ENCODE measurements at places on chromosomes 13 and 19.
A peak's percentile ranks its signal among the peaks of the same experiment; 100 is the strongest.

DNA sequence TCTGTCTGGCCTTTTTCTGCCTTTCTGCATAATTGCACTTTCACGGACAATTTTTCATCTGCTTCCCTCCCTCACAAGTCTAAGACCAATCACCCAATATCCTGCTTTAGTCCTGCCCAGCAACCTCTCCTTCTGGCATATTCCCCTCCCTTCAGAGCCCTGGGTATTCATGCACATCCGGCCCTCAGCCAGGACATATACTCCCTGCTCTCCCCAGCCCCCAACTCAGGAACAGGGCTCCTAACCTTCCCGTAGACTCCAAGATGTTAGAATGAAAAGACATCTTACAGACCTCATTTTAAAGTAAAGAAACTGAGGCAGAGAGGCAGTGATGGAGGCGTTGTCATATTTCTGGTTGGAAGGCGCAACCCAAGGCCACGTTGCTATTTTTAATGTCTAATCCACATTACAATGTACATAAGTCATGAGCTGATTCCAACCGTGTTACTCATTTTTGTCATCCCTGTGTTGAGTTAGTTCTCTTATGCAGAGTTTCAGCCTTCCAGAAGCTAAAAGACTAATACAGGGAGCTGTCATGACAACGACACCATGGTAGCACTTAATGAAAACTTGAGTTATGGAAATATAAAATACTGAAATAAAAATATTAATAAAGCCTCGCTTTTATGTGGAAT lies 209.2 kb downstream of the TSHZ3 start:
- no peak for DNase-seq

DNA sequence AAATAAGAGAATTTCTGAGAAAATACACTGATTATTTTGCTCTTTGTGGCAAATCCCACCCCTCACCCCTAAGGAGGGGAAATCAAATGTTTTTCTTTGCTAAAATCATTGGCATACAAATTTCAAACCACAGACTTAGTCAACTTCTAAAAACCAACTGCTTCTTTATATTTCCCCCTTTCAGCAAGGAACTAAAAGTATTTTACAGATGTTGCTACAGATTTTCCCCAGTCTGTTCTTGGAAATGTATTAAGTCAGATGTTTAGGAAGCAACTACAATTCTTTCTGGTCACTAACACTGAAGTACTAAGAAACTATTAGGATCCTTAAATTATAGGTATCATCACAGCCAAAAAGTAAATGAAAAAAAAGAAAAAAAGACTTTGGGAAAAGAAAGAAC lies 6.9 kb downstream of the MTMR6 start:
- no peak for DNase-seq

GRCh38 chr19:4896372-4896771 lies 6.3 kb downstream of the ARRDC5 start:
- no peak for DNase-seq

DNA sequence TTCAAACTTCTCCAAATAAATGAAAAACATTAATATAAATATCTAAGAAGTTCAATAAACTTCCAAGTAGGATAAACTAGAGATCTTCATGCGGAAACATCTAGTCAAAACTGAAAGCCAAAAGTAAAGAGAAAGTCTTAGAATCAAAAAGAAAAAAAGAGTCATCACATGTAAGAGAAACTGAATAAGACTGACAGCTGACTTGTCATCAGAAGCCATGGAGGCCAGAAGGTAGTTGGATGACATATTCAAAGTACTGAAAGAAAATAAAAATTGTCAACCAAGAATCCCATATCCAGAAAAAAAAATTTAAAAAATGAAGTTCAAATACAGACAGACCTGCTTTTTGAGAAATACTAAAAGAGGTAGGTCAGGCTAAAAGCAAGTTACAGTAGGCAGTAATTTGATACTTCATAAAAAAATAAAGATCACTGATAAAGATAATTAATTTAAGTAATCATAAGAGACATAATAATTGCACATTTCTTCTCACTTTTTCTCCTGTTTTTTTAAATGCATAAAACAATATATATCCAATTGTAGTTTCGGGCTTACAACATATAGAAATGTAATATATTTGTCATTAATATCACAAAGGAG lies 327.6 kb upstream of the PCDH9 start:
- no peak for DNase-seq

DNA sequence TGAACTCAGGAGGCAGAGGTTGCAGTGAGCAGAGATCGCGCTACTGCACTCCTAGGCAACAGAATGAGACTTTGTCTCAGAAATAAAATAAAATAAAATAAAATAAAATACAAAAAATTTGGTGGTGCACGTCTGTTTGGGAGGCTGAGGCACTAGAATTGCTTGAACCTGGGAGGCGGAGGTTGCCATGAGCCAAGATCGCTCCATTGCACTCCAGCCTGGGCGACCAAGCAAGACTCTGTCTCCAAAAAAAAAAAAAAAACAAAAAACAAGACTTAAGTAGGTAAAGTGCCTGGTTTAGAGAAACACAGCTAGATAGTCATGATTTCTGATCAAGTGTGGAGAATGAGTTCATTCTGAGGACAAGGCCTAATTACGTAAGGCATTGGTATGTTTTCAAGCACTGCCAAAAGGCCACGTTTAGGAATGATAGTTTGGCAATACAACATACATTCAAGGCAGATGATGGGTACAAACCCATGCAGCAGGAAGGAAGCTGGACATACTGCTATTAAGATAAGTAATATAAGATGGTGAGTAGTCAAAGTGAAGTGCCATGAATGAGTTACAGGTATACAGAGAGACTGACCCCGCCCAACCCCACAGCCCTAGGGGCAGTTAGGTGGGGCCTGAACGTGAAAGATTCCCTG lies 4.8 kb upstream of the UCHL3 start:
- no peak for DNase-seq

DNA sequence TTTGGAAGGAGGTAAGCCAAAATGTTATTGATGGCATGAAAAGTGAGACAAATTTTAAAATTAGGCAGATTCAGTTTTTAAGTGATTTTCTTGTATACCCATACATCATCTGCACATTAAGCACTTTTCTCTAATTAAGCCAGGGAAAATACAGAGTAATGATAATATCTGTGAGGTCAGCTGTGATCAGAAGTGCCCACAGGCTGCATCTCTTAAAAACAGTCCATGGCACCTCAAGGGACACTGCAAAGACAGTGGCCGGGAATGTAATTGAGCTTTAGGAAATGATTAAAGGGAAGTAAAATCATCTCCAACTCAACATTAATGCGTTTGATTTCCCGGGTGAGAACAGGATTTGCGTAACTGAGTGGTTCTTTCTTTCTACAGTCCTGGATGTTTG lies 2.0 kb downstream of the COL4A1 start:
- DNase-seq, result no peak

GRCh38 chr19:17953316-17953801 lies 13.5 kb upstream of the KCNN1 start:
- DNase-seq, result no peak

DNA sequence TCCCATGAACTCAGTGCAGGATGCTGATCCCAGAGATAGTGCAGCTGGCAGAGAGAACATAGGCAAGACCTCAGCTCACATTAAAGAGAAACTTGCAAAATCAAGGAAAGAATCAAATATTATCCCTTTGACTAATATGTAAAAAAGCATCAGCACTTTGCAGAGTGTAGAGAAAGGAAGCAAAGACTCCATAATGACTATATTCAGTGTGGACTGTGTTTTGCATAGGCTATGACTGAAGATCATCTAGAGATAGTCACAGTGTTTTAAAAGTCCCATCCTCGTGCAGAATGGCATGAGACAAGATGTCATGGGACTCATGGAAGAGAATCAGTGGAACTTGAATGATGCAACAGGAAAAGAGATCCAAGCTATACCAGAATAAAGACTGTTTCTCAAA lies 84.0 kb downstream of the RAP2A start:
- no peak for DNase-seq

GRCh38 chr19:37342753-37343152 lies 28.1 kb upstream of the ZNF527 start:
- DNase-seq, result no peak

DNA sequence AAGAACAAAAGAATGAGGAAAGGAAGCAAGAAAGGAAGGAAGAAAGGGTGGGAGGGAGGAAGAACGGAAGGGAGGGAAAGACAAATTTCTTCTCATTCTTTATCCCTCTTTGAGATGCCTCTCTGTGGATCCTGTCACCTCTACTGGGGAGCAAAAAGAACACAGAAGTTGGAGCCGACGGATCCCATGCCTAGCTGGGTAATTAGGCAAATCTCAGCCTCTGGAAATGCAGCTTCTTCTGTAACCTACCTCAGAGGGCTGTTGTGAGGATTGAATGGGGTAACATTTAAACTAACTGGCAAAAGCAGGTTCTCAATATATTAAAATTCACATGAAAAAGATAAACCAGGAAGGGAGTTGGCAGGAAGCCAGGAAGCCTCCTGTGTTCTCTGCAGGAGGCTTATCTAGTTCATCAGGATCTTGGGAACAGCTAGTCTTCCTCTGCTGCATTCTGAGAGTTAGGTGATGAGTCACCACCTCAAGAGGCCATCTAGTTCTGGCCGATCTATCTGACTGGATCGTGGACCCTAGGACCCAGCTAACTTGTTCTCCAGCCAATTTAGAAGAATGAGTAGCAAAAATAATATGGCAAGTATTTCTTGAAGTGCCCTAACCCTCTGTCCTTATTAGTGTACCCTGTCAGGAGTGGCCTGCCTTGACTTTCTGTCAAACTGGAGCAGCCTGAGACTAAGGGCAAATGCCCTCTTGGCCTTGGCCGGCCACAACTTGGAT lies 15.2 kb upstream of the CPB2 start:
- DNase-seq, result peak; percentile 29

DNA sequence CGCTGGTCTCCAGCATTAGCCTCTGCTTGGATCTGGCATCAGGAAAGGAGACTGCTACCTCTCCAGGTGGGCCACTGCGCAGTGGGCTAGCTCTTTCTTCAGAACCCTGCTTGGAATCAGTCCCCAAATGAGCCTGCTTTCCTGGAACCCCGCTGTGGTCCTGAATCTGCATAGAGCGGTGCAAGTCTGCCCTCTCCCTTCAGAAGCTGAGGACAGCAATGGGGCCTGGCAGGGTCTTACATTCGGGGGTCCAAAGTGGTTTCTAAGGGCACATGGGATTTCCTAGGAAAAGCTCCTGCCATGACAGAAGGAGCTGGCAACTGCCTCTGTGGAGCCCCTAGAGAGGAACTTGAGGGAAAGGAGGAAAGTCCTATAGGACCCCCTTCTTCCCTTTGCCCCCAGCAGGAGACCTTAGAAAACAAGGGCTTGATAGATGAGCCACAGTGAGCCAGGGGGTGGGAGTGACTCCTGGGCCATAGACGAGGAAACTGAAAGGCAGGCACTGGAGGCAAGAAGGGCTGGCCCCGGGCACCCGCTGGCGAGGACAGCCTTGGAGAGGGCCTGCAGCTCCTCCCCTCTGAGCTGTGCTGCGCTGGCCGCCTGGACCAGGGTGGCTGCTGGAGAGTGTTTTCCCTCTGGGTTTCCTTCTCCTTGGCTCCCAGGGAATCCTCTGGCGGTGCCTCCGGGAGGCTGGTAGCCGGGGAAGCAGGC lies 1.4 kb upstream of the VSTM2B start:
- no peak for DNase-seq

DNA sequence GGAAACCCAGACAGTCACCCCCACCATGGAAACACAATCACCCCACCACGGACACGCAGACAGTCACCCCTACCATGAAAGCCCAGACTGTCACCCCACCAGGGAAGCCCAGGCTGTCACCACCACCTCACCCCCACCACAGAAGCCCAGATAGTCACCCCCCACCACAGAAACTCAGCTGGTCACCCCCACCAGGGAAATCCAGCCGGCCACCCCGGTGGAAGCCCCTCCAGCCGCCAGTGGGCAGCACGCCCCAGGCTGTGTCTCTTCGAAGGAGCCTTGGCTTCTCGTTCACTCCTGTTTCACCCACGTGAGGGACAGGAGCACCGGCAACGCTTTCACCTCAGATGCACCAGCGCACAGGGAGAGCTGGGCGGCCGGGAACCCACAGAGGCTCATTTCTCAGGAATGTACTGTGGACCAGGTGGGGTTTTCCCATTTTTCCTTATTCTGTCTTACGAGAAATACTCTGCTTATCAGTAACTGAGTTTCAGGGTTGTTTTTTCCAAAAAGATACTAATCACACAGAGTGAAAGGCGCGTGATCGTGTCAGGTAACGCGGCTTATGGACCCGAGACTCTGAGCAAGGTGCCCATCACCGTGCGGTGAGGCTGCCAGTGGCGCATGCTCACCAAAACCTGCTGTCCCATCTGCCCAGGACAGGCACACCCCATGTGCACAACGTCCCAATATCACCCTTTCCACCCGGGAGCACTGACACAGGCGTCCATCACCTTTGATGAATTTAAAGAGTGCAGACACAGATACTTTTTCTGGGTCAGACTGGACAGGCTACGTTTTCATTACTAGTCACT lies 28.0 kb downstream of the CARS2 start:
- no peak for DNase-seq

DNA sequence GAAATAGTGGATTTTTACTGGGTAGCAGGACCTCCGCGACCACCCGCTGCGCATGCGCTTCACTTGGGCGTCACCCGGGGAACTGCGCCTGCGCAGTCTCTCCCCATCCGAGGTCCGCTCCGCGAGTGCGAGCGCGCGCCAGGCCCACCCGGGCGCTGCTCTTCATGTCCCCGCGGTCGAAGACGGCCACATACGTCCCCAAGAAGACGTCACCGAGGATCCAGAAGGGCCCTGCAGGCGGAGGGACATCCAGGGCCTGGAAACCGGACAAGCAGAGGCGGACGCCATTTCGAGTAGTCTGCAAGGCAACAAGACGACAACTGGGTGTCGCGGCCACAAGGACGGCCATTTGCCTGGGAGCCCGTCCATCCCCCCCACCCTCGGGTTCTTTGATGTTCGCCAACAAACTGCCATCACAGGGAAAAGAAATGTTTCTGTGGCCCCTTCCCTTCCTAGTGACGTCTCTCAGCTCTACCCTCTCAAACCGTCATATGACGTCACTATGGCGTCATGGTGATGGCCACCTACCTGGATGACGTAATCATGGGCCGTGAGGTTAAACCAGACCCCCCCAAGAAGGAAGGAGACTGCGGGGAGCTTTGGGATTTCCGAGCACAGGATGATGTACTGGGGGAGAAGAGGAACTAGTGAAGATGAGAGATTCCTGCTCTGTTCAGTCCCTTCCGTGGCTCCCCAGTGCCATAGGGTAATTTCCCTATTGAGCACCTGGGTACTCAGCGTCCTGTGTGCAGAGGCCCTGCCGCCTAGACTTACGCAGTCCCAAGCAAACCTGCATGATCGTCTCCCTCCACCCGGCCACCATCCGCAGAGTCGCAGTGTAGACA lies 6.7 kb downstream of the NAPSA start:
- DNase-seq, result no peak

- DNase-seq, result no peak
Measured at GRCh38 chr19:4322942-4323665, 15.5 kb downstream of the STAP2 start.

GRCh38 chr13:21944610-21945009 lies 273.7 kb downstream of the FGF9 start:
- DNase-seq, result no peak

DNA sequence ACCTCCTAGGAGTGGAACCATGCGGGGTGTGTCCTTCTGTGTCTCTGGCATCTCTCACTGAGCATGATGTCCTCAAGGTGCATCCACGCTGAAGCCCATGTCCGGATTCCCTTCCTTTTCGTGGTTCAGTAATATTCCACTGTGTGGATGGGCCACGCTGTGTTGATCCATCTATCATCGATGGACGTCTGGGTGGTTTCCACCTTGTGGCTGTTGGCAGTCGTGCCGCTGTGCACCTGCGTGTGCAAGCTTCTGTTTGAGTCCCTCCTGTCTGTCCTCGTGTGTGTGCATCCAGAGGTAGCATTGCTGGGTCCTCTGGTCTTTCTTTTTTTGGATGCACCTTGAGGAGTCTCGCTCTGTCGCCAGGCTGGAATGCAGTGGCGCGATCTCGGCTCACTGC lies 11.2 kb upstream of the GNA15 start:
- DNase-seq, result no peak

GRCh38 chr13:41156620-41157019 lies 24.0 kb upstream of the KBTBD6 start:
- peak; percentile 52 for DNase-seq
